ENCODE measurements at places on chromosomes 13 and 19. TPM values are rescaled to one million over a fixed set of nuclear protein-coding genes. Genes with fewer than 3 reads are reported as not detected.

The CEACAM3 gene
- not detected for total RNA-seq

The ZNF560 gene
- total RNA-seq: 0.25 TPM

The SIN3B gene
- total RNA-seq: 21.0 TPM

- peak overlapping the region; percentile 83 for H3K4me3 ChIP-seq
- no peaks in the 10 kb centered on the region for H3K27me3 ChIP-seq
- H3K4me1 ChIP-seq: peaks cover 21% of the 10 kb centered on the region
Measured at GRCh38 chr19:47228937-47229675, 1.9 kb downstream of the BBC3 start.

Measured in GM23248 (cell line).